ENCODE measurements at places on chromosomes 11 and 22.

DNA sequence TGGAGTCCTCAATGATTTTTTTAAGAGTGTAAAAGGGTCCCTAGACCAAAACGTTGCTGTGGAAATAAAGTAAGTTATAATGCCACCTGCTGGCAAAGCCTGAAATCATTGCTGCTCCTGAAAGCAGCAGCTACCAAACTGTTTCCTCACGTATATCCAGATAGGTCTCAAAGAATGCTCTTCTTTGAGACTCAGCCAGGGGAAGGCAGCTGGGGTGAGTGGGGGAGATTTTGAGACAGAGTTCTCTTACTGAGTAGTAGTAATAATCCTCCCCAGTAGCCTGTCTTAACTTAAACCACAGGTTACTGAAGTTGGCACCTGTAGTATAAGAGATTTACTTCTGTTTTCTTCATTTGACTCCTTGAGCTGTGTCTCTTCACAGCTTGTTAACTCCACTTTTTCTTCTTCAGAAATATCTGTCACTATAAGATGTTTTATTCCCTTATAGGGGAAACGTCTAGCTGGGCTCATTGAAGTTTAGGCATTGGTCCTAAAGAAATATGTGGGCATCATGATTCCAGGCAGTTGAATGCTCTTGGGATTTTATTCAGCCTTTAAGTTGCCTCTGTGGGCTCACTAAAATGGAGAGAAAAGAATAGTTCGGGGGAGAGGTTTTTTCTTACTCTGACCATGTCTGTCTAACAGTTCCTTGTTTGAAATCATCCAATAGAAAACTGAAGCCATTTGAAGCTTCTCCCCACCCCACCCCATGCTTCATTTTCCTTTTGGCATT lies 77.9 kb downstream of the BTBD10 start:
- DNase-seq: no peak

GRCh38 chr22:21698430-21699329 lies 32.9 kb downstream of the PPIL2 start:
- DNase-seq: no peak

GRCh38 chr11:69216647-69217051 lies 60.9 kb downstream of the SMIM38 start:
- DNase-seq: no peak

DNA sequence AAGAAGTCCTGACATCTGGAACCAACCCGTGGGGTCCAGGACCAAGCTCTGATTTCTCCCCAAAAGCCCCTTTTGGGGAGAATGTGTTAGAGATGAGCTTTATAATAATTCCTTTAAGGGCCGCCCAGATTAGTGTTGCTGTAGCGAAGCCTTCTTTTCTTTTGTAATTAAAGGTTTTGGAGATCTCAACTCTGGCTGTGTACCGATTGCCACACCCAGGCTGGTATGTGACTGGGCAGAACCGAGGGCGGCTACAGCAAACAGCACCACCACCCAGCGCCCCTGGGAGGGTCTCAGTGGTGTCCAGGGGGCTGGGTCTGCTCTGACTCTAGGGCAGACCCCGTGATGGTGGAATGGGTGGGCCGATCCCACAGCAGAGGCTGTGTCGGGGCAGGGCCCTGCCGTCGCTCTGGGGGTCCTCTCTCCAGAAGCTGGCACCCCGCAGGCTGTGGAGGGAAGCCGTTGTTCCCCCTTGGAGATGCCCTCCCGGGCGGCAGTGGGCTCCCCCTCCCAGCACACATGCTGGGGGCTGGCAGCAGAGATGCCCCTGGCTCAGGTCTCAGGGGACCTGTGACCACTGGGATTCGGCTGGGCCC lies 31.0 kb downstream of the TPCN2 start:
- no peak for DNase-seq

DNA sequence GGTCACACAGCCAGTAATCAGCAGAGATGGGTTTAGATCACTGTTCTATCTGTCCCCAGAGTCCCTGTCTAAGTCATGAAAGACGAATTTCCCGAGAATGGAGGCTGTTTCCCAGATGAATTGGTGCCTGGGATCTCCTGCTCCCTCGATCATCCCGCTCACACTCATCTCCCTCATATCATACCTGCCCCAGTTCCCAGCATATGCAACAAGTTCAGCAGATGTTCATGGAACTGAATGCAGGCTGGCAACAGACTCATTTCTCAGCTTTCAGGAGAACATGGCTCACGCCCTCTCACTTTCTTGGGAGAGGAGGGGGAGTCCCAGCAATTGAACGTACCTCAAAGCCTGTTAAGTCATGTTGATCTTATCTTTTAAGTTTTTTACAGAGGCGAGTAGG lies 22.1 kb downstream of the CD6 start:
- DNase-seq: no peak

GRCh38 chr22:42648368-42649245 lies 585 bp downstream of the CYB5R3 start:
- DNase-seq: no peak

DNA sequence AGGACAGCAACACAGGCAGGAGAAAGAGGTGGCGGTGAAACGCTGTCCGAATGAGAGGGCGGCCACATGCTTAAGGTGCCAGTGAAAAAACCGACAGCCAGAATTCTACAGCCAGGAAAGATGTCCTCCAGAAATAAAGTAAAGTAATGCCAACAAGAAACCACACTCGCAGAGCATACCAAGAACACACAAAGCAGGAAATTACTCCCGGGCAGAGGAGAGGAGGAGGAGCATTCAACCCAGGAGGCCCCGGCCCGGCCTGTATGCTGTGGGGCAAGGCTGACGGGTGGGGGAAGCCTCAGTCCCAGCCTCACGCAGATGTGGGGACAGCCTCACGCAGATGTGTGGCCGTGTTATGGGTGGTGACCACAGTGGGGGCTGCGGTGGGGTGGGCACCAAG lies 28.0 kb downstream of the CHID1 start:
- no peak for DNase-seq

DNA sequence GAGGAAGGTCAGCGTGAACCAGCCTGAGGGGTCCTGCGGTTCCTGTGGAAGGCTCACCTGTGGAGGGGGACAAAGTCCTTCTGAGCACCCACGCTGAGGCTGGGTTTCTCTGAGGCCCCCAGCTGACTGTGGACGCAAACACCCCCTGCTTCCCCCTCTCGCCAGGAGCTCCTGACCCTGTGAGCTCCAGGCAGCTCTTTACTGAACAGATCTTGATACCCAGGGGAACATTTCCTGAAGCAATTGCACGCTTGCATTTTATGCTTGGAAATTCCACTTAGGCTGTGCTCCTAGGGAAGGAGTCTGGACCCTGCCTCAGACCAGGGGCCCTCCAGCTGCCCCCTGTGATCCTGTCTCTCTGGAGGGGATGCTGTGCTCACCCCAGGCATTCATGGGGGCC lies 454.2 kb upstream of the B3GAT1 start:
- no peak for DNase-seq

- DNase-seq: no peak
Measured at GRCh38 chr11:44949160-44950030, 1.3 kb downstream of the TP53I11 start.

DNA sequence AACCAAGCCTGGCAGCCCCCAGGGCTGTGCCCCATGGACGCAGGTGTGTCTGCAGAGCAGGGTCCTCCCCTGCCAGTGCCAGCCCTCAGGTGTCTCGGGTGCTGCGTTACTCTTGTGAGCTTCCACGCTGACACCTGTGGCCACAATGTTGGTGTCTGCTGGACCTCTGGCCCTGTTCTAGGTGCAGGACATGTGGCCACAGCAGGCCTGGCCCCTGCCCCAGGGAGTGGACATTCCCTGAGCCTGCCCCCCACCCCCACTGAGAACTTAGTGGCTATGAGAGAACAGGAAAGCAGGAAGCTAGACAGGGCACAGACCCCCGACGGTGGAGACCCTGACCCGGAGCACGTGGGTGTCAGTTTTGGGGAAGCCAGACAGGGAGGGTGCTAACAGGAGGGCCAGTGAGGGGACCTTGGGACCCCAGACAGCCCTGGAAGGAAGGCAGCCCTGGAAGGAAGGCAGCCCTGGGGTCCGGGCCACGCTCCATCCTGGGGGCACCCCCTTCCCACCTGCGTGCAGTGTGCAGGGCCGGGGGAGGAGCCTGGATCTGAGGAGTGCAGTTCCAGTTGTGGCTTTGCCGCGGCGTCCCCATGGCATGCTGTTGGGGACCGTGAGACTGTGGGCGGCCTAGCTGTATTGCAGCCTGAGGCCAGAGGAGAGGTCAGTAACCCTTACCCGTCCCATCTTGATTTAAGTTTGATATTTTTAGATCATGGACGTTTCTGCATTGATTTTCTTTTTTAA lies 43.9 kb upstream of the PPARA start:
- DNase-seq: no peak

DNA sequence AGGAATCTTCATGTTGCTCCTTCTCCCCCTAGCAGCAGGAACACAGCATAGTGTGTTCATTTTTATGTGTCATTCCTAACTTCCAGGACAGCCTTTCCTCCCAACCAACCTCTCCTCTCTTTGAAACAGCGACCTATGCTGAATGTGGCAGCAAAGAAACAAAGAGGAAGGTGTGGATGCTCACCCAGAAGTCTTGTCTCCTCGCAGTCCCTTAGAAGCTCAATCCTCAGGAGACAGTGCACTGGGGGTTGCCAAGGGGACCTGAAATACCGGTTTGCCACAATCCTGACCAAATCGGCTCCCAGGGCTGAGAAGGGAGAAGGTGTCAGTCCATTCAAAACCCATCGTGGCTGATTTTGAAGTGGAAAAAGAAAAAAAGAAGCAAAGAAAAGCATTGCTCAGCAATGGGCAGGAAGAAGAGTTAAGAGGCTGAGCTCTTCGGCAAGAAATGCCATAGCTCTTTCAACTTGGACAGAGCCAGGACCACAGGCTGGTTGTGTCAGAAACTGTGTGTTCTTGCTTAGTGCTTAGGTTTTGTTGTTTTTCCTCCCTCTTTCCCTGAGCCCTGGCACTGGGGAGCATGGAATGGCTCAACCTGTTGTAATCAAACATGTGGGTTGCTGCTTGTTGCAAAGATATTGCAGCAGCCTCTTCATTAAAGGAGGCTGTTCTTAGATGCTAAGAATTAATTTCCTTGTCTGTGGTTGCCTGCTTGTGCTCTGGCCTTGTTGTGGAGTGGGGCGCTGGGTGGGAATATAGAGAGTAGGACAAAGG lies 30.4 kb upstream of the TENM4 start:
- DNase-seq: no peak

DNA sequence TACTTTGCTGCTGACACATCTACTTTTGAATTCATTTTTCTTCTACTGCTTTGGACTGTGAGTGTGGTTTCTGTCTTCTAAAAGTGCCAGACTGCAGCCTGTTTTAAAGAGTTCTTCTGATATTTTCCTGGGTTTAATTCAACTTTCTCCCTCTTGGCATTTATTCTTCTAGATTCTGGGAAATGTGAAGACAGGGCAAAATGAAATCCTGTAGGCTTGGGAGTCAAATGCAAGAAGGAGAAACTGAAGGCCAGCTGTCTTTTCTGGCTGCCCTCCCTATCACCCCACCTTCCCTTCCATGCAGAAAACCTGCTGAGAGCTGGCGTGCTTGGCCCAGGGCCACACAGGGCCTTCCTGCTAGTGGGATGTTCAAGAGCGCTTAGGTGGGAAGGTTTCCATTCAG lies 7.6 kb downstream of the ZNF70 start:
- DNase-seq: peak; percentile 81

DNA sequence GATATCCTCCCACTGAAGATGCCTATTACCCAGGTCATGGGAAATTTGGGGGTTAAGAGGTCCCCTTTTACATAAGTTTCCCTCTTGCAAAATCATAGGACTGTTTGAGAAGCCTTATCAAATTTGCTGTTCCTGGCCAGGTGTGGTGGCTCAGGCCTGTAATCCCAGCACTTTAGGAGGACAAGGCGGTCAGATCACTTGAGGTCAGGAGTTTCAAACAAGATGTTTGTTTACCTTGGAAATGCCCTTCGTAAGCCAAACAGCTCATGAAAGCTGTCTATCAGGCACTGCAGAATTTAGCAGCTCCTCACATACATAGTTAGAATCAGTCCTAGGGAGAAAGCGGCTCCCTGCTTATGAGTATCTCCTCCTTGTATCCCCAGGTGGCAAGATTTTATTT lies 4.9 kb upstream of the EI24 start:
- no peak for DNase-seq

DNA sequence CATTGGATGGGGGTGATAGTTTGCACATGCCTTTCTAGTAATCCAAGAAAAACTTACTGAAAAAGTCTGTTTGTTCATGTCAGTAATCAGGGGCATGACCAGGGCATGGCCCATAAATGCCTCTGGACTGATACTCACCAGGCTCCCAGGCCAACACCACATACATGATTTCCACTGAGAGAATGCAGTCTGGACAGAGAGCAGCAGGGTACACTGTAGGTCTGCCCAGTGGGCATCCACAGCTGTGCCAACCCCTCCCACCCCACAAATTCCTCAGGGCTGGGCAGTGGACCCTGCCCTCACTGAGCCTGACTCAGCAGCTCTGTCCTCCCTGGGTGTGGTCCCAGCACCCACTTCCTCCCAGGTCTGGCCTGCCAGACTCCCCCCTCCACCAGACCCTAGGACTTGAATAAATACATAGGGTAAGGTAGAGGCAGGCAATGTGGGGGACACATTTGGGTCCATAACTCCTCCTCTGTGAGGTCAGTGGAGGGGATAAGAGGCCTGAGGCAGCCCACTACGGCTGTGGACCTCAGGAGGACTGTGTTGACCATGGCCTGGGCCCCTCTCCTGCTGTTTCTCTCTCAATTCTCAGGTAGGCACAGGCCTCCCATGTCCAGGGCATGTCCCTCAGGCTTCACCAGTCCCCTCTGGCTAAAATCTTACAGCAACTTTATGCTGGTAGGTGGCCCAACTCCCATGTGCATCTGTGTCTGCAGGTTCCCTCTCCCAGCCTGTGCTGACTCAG lies 92.2 kb upstream of the TOP3B start:
- no peak for DNase-seq

GRCh38 chr11:113563766-113564526 lies 88.7 kb upstream of the DRD2 start:
- no peak for DNase-seq

DNA sequence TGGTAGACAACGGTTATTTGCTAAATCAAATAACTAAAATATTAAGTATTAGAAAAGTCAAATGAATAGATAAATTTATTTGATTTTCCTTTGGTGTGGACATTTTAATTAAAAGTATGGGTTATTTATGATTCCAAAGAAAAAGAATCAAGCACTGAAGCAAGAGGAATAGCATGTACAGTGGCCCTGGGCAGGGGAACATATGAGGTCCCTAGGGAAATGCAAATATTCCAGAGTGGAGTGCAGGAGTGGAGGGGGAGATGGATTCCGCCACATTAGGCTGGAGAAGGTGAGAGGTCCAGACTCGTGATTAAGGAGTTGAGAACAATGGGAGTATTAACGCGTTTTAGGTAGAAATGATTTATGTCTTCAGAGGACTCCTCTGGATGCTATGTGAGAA lies 30.0 kb downstream of the RASSF10 start:
- no peak for DNase-seq

GRCh38 chr22:31346255-31346732 lies at the start of gene PATZ1:
Gene PATZ1 (minus strand): TSS chr22:31346346. CDS start chr22:31345602, 744 bp downstream.
- peak; percentile 88 for DNase-seq

GRCh38 chr11:122155765-122156527 lies 39.9 kb upstream of the BLID start:
- no peak for DNase-seq

GRCh38 chr11:36278531-36279282 lies 10.5 kb downstream of the COMMD9 start:
- DNase-seq: peak; percentile 20

Measured in right forelimb (tissue), 1 donor.